ENCODE measurements at places on chromosomes 4 and X.

DNA sequence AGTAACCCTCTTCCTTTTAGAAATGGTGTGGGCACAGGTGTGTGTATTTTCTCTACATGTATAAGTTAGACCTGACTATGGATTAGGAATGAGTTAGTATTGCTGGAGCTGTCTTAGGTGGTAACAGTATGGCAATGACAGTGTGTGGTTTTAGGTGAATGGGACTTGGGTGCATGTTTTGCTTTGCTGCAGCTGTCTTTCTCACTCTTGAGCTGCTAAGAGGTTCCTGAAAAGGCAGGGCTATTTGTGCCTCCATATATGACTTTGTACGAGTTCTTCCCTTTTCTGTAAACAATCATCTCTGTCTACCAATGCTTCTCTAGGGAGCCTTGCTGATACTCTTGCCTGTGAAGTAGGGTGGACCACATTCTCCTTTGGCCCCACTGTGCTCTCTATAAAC lies 234.8 kb upstream of the HHIP start:
- DNase-seq, result no peak

DNA sequence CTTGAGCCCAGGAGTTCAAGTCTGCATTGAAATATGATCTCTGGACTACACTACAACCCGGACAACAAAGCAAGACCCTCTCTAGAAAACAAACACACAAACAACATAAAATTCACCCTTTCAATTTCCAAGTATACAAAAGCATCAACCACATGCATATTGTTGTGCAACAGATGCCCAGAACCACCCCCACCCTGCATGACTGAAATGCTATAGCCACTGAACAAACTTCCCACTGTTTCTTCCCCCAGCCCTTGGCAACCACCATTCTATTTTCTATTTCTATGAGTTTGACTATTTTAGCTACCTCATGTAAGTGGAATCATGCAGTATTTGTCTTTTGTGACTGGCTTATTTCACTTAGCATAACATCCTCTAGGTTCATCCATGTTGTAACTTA lies 14.2 kb upstream of the C4orf51 start:
- DNase-seq, result no peak

DNA sequence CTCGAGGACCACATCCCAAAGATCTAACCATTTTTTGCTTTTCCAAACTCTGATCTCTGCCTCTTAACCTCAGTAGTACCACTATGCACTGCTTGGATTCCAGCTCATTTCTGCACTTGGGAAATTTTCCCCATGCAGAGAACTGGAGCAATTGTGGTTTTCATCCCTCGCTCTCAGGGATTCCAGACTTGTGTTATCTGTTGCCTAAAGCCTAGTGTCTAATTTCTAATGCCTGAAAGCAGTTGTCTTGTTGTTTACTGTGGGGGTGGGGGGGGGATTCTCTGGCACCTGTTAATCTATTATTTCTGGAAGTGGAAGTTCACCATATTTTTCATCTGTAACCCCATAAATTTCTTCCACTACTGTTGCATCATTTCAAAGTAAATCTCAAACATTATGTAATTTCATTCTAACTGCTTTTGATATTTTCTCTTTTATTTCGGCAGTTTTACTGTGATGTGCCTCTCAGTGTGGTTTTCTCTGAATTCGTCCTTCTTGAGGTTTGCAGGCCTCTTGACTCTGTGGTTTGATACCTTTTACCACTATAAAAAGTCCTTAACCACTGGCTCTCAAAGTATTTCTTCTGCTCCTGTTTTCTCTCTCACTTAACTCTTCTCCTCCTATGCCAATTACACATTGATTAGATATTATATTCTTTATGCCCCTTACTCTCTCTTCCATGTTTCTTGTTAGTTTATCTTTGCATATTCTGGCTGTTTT lies 205.6 kb upstream of the EOLA2 start:
- no peak for DNase-seq

DNA sequence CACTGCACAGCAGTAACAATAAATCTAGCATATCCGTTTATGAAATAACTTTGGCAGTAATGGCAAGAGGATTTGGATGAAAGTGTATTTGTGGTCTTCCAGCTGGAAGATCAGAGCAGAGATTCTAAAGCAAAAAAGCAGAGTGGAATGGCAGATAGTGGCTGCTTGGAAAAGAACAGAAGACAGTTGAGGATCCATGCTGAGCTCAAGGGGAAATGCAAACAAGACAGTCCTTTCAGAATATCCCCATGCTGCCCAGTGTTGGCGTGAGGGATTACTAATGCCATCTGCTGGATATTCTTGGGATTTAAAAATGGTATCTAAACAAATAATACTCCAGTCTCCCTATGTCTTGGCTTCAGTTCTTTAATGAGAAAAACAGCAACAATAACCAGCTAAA lies 629.1 kb upstream of the ATOH1 start:
- DNase-seq, result no peak

- DNase-seq, result no peak
Measured at GRCh38 chrX:78455901-78456300, 128.5 kb upstream of the CYSLTR1 start.

- DNase-seq, result no peak
Measured at GRCh38 chr4:130722361-130722760, 1626.4 kb downstream of the C4orf33 start.

DNA sequence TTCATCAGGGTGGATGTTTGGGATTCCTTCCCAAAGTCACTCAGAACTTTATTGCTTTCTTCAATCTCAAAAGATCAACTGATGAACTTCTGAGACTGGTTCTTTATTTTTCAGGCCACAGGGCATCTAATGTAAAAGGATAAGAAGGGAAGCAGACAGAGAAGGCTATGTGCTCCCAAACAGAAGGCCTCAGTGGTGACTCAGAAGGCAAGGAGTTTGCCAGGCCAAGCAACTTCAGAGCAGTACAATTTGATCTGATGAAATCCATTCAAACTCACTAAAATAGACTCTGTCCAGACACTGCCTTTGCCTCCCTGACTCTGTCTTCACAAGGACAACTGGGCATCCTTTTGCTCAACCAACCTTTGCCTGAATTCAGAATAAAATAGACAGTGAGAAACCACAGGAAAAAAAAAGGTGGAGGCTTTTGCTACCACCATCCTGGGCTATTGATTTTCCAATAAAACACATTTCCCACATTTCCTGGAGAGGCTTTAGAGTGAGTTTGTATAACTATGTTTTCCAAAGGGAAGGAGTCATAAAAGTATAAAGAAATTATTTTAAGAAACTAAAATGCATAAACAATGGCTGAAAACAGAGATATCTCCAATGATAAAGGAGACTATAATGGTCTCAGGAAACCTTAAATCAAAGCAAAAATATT lies 55.2 kb downstream of the ARHGEF6 start:
- no peak for DNase-seq

- no peak for DNase-seq
Measured at GRCh38 chrX:55109306-55109705, 20.5 kb downstream of the PAGE2 start.

DNA sequence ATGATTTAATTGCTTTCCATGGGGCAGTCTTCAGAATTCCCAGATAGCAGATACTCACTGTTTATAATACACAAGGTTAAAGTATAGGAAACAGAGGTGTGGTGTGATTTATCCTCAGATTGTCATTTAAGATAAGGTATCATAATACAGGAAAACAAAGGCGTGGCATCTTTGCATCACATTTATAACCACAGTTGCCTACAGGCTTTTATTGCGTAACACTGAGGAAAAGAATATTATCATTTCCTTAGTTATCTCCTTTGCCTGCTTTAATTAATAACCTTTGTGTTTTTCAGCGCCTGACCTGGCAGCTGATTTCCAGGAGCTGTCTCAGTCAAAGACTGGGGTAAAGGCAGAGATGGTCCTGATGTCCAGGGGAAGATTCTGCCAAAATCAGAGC lies 68.8 kb downstream of the SSX7 start:
- DNase-seq, result no peak

GRCh38 chr4:2333916-2334644 lies 72.2 kb upstream of the MXD4 start:
- no peak for DNase-seq

DNA sequence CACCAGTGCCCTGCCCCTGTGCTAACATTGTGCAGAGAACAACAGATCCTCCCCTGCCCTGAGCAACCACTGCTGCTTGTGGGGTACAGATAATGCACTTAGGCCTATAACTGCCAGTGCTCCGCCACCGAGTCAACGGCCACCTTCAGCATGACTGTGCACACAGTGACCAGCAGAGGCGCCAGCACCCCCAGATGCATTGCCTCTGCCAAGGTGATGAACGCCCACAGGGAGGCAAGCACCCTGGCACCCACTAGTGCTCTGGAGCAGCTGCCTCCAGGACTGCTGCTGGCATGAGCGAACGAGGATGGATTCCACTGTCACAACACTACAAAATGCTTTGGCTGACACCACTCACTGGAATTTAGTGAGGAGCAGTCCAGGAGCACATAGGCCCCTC lies 38.2 kb downstream of the SPIN2B start:
- DNase-seq, result no peak

DNA sequence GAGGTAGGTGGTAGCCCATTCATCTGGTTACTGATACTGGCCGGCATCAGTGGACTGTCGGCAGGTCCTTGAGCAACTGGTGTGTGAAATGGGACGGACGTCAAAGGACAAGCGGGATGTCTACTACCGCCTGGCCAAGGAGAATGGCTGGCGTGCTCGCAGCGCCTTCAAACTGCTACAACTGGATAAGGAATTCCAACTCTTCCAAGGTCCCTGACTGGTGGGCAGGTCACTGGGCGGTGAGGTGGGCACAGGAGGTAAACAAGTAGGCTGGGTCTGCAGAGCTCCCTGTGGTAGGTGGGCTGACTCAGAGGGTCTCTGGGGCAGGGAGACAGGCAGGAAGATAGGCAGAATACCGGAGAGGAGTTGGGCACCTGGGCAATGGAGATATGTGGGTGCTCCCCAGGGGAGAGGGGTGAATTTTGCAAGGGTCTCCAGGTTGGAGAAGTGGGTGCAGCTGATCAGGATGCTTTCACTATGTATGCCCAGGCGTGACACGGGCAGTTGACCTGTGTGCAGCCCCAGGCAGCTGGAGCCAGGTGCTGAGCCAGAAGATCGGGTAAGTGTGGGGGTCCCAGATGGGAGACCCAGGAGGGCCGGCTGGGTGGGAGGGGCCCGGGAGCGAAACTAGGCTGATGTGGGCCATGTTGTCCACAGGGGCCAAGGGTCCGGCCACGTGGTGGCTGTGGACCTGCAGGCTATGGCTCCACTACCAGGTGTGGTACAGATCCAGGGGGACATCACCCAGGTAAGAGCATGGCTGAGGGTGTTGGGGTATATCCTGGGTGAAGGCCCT lies 2.2 kb downstream of the FTSJ1 start:
- DNase-seq, result no peak

GRCh38 chr4:184812651-184813181 lies 13.1 kb downstream of the ACSL1 start:
- no peak for DNase-seq

DNA sequence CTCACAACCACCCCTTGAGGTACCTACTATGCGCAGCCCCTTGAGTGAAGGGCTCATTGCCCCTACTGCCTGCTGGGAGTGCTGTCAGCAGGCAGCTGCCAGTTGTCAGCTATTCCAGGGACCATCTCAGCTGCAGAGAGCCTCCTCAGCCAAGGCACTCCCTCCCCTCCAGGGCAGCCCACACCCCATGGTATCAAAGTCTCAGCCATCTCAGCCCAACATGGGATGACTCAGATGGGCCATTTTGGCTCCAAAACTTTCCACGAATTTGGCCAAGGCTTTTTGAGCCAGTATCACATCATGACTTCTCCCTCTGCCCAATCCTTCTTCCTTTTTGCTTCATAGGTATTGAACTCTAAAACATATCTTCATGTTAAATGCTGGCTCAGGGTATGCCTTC lies 61.4 kb upstream of the MAP3K15 start:
- DNase-seq, result no peak

DNA sequence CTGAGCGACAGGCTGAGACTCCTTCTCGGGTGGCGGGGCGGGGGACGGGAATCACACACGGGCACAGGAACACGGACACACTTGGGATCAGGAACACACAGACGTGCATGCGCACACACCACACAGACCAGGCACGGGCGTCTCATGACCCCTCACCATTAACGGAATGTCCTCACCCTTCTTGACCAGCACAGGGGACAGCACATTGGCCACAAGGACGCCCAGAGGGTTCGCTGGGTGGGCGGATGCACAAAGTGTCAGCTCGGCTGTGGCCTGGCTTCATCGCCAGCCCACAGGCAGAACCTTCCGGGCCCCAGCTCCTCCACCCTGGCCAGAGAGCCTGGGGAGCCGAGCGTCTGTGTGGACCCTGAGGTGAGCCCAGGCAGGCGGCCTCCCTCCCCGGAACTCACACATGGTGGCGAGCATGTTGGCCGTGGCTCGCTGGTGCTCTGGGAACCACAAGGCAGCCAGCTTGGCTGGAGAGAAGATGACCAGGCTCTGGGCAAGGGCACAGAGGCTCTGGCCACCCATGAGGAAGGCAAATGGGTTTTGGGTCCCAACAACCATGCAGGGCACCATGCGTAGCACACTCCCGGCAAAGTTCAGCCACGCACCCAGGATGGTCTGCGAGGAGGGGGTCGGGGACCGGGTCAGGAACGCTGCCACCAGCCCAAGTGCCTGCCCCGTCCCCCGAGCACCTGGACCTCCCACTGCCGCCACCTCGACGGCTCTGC lies 3.1 kb downstream of the SLC49A3 start:
- no peak for DNase-seq

DNA sequence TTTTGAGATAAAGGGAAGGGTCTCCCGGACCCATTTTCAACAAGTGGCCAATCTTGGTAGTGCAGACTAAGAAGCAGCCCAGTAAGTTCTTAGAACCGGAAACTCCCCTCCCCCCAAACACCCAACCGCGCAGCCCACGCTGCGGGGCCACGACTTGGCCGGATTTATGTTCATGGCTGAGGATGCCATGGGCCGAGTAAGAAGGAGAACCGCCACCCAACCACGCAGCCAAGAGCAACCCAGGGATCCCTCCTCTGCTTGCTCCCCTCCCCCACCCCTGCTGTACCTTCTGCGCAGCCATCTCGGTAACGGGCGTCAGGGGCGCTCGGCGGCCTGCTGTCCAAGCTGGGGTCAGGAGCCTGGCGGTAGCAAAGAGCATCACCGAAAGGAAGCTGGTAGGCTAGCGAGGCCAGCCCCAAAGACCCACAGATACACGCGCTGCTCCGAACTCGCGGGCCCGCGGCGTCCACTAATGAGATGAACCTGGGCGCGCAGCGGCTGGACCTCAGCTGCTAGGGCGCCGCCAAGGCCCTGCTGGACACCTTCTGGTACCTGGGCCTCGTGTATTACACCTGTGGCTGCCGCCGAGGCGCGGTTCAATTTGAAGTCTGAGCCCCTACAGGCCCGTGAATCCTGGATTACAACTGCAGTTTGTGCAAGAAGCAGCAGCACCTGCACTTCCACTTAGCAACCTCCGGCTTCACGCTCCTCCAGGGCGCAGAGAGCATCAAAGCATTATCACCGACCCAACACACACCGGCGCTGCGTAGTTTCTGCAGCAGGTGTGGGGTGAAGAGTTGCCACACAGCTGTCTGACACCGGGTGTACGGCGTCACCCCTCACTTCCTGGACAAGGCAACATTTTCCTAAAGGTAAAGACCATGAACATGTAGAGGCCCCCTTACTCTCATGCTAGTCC lies 63.4 kb downstream of the NUDT10 start:
- peak; percentile 68 for DNase-seq

- no peak for DNase-seq
Measured at GRCh38 chrX:23822397-23822796, 39.4 kb downstream of the SAT1 start.
